NCI-H510A treated with DMSO at 0.1 percent for 48 hours (cell line): ENCODE measurements at places on chromosomes 16 and 17.

GRCh38 chr17:33292201-33292980 lies 704 bp downstream of the ASIC2 start:
- no peak for DNase-seq

DNA sequence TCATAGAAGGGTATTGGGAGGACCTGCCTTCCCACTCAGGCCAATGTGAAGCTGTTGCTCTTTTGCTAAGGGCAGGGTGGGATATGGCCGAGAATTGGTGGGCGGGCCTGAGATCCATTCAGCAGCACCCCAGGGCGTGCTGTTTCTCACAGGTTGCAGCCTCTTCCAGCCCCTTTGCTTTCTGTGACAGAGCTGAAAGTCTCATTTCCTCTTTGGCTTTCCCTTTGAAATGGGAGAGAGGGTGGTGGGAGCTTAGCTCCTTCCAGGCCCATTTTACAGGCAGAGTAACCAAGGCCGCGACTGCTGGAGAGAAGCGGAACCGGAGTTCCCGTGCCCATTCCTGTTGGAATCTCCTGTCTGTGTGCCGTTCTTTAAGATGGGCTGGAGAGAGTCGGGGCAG lies 183.0 kb downstream of the RAB11FIP4 start:
- no peak for DNase-seq

DNA sequence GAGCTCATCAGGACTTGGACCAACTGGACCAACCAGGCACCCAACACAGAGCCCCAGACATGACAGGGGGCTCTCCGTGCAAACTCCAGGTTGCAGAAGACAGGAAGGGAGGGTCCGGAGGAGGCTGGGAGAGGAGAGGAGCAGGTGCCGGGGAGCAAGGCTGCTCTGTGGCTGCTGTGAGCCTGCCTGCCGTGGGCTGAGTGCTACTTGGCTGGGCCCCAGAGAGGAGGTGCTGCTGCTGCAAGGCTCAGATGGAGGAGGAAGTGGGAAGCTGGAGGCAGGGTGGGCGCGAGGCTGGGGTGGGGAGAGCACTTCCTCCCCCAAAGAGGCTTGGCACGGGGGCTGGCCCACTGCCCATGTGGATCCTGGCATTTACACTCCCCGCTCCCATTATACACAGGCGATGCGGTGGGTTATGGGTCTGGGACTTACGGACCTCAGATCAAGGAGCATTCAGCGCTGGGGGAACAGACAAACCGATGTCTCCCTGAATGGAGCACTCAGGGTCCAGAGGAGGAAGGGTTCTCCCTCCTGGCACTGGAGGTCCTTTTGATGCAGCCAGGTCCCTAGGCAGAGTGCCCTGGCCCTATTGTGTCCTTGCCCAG lies 15.9 kb downstream of the EPOP start:
- no peak for DNase-seq

DNA sequence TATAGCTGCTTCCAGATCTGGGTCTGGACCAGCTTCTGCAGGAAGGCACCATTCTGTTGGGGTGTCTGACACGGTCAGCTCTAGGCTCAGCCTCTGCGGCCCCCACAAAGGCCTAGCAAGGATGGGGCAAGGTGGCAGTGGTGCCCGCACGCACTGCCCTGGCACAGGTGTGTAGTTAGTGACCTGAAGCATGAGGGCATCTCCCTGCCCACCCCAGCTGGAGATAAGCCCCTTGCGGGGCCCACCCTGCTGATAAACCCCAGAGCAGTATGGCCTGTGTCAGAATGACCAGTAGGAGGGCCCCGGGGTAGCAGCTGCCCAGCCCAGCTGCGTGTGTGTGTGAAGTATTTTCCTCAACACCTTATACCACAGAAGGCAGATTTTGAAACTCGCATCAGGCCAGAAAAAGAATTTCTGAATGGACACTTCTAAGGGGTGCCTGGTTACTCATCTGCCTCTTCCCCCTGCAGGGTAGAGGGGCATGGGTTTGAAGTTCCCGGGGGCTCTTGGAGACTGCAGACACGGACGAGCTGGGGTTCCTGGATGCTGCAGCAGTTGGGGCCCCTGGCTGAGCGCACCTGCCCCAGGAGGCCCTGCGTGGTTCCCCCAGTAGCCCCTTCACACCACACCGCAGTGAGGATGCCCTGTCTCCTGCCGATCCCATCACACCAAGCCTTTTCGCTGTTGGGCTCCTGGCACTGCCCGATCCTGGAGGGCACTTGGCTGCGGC lies 4.5 kb downstream of the ARHGDIA start:
- DNase-seq = no peak

- DNase-seq = no peak
These were observed 130.3 kb downstream of the IRF8 start for GRCh38 chr16:86029131-86029741.

GRCh38 chr17:27551701-27552248 lies 79.2 kb upstream of the LGALS9 start:
- DNase-seq = peak; percentile 37
